Activated CD8-positive, alpha-beta memory T cell treated with anti-CD3 and anti-CD28 coated beads for 4 hours (primary cell): ENCODE measurements at places on chromosomes 4 and X.

DNA sequence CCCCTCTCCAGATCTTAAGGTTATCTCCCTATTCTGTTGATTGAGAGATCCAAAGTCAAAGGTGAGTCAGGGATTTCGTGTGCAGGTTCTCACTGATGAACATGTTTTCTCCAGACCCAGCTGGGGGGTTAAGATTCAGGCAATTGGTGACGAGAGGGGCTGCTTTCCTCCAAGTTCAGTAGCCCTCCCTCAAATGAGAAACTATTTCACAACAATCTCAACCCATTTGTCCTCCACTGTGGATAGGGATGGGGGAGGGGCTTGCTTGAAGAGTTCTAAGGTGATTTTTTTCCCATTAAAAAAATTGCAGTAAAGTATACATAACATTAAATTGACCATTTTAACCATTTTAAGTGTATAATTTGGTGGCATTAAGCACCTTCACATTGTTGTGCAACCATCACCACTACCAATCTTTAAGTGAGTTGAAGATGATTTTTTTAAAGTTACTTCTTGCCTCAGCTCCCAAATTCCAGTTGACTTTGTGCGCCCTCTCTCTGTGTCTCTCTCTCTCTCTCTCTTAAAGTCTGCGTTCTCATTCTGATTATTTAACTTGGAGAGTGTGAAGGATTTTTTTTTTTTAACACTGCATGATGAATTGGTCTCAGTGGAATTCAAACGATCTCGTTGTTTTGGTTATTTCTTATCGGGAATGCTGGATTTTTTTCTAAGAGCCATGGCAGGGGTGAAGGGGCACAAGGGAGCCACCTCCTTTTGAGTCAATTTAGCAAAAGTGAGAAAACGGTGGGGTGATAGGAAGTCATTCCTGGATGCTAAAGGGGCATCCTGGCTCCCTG lies 175.9 kb downstream of the SHROOM3 start:
- DNase-seq = no peak

- no peak for DNase-seq
These were observed 1.4 kb downstream of the DDX60L start for GRCh38 chr4:168478868-168479267.

- no peak for DNase-seq
These were observed 804 bp downstream of the OSTC start for GRCh38 chr4:108651014-108651791.

DNA sequence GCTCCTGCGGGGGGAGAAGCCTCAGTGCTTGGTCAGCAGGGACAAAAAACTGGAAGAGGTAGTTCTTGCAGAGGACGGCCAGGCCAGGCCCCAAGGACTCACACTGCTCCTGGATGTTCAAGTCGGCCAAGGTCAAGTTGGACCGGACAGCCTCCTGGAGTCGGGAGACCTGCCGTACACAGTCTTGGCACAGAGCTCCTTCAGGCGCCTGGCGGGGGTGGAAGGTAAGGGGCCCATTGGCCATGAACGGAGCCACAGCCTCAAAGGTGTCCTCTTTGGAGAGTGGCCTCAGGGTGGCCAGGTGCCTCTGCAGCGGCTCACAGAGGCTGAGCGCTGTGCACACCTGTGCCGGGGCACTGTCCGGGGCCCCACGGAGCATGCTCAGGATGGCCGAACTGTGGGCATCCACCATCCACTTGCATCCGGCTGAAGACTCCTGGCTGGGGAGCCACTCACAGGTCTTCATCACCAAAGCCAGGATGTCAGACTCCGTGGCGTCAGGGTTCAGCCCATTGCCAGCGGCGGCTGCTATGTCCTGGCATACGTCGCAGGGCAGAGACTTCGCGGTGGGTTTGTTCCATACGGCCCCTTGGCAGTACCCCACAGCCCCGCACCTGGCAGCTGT lies 477 bp downstream of the PSAPL1 start:
- DNase-seq = no peak

GRCh38 chr4:97924341-97924958 lies 218.8 kb downstream of the STPG2 start:
- no peak for DNase-seq

- no peak for DNase-seq
These were observed 37.5 kb downstream of the ANXA10 start for GRCh38 chr4:168129802-168130201.
